ENCODE measurements at places on chromosomes 1 and 21.

DNA sequence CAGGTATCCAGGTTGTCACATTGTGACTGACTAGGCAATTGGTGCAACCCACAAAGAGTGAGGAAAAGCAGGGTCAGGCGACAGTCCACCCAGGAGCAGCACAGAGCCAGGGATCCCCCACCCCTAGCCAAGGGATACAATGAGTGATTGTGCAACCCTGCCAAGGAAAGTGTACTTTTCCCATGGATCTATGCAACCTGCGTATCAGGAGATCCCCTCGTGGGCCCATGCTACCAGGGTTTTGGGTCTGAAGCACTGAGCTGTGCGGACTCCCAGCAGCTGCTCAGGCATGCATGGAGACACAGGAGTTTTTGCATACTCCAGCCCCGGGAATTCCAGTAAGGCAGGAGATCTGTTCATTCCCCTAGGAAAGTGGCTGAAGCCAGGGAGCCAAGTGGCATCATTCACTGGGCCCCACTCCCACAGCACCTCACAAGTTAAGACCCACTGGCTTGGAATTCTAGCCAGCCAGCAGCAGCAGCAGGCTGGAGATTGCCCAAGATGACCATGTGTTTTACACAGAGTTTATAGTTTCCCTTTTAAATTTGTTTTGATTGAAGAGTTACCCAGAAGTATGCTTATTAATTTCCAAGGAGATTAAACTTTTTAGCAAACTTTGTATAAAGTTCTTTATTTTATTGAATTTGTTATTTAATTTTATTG is 136.0 kb downstream of the LTN1 start:
- peak; percentile 50 for DNase-seq

DNA sequence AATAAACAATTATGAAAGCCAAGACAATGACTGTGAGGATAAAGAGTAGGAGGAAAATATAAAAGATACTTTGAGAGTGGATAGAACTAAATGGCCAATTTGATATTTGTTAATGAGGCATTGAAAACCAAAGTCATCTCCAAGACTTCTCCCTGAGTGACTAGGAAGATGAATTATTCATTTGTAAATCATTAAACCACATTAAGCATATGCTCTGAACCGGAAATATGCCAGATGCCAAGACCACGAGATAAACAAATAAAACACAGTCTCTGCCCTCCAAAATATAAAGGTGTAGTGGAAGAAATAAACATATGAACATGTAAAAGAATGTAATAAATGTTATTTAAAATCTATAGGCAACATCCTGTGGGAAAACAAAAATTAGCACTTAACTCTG is 78.8 kb downstream of the MRPL39 start:
- no peak for DNase-seq

DNA sequence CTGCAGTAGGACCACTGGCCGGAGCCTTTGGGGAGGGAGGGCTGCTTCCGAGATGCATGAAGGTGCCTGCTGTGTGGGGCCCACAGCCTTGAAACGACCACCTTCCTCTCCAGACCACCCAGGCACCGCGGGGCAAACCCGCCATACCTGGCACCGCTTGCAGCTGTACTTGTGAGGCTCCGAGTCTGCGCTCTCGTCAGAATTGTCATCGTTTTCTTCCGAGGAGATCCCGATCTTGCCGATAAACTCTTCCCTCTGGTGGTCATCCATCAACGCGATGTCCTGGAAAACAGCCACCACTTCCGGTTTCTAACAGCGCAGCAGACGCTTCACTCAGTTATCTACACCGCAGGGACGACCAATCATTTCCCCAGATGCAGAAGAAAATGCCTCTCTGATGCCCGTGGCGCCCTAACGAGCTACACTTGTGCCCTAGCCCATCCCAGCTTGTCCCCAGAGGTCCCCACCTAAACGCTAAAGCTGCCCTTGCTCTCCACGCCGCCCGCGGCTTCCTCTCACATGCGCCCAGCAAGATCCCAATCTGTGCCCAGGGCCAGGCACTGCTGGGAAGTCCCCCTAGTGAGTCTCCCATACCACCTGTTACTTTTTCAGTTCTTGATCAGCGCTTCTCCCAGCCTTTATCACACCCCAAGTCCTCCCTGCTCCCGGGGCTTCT is 55.0 kb upstream of the RIPK4 start:
- DNase-seq = no peak

DNA sequence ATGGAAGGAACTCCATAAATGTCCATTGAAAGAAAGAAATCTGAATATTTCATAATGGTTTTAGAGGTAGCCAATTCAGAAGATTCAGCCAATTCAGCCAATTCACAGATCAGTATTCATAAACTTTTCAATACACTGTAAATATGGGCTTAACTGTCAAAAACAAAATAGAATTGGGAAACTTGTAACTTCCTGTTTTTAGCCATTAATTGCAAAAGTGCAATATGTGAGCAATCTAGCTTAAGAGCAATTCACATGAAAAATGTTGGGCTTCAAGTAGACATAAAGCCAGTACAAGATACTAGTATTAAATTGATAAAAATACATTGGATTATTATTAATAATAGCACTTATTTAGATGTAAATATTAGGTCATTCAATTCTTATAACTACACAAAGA is 27.5 kb upstream of the PLPPR4 start:
- DNase-seq = no peak

DNA sequence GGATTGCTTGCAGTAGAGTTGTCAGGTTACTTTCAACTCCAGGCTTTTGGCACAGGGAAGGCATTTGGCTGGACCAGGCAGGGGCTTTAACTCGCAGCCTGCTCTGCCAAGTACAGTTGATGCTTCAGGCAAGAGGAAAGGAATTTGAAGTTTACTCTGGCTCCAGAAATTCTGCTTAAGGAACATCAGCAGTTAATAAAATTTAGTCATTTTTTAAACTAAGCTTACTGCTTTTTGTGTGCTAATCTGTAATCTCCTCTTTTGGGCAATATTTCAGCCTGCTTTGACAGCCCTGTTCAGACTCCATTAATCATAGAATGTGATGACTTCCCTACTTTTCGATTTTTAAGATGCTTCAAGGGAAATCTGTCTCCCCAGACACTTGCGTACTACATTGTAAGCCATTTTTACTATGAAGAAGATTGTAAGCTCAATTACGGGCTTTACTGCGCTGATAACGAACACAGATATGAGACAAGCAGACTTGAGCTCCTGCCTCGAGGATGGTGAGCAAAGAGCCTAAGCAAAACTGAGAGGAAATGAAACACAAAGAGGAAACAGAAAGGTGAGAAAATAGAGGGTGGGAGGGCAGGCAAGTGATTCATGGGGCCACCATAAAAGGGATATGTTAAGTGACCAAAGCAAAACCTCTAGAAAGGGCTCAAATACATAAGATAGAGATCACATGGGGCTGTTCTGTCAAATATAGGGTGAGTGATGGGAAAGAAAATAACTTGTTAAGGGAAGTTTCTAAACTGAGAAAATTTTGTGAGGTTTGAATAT is 76.6 kb upstream of the VAV3 start:
- DNase-seq = no peak

- DNase-seq = no peak
Observed at GRCh38 chr1:246271516-246271915, 235.6 kb downstream of the SMYD3 start.

GRCh38 chr1:75922698-75923097 is 9.5 kb downstream of the ASB17 start:
- no peak for DNase-seq

DNA sequence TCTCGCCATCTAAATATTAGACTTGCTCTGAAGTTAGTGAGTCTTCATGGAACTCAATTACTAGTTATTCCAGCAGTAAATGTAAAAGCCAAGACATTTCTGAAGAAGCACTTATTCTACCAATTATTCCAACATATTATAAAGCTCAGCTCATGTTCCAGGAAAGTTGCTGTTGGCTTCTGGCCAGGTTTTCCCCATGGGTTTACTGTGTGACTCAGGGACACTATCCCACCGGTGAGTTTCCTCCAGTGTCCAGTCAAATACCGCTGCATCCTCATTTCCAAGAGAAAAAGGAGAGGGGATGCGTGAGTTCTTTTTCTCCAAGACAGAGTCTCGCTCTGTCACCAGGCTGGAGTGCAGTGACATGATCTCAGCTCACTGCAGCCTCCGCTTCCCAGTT is 9.2 kb upstream of the HHIPL2 start:
- DNase-seq = no peak

- no peak for DNase-seq
Observed at GRCh38 chr1:115188680-115189395, 99.5 kb upstream of the TSPAN2 start.

DNA sequence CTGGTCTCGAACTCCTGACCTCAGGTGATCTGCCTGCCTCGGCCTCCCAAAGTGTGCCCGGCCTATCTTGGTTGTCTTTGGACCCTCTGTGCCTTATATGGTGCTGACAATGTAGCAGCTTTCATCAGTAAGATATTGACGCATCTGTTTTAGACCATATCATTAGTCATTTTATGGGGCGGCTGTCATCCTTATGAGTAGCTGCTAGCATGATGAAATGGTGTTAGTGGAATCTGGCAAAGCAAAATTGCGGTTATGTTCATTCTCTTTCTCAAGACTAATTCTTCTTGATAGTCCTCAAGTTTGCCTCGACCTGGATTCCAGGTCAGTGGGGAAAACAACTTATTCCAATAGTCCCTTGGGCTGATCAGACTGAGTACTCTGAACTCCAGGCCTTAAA is 199.9 kb downstream of the PRDM2 start:
- DNase-seq = no peak

DNA sequence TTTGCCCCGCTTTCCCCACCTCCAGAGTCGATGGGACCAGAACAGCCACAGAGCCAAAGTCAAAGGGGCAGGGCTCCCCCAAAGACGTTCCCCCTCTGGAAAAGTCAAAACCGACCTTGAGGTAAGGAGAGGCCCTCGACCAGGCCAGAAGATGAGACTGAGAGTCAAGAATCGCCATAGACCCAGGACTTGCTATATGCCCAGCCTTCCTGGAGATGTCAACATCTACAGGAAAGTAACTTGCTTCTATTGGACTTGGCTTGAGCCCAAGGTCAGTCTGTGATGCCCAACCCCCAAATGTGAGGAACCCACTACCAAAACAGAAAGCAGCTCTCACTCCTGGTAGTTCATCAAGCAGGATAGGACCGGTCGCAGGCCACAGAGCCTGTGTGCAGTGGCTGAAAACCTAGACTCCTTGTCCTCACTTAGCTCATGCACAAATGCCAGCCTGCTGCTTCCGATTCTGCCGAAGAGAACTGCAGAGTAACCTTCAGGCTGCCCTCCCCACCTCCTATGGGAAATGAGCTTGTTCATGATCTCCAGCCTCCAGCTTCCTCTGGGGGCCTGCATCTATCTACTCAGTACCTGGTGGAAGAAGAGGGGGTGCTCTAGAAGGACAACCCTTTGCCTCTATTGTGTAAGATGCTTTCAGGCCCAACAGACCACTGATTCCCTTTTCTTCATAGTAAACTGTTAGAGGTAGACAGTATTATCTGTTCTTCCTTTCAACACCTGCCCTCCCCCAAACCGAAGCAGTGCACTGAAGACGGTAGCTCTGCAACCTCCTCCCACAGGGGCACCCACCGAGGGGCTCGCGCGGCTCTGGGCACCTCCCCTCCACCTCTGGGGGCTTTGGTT is 1.4 kb downstream of the ACOT7 start:
- DNase-seq = no peak

- DNase-seq = no peak
Observed at GRCh38 chr1:222680080-222680479, 32.2 kb downstream of the AIDA start.

DNA sequence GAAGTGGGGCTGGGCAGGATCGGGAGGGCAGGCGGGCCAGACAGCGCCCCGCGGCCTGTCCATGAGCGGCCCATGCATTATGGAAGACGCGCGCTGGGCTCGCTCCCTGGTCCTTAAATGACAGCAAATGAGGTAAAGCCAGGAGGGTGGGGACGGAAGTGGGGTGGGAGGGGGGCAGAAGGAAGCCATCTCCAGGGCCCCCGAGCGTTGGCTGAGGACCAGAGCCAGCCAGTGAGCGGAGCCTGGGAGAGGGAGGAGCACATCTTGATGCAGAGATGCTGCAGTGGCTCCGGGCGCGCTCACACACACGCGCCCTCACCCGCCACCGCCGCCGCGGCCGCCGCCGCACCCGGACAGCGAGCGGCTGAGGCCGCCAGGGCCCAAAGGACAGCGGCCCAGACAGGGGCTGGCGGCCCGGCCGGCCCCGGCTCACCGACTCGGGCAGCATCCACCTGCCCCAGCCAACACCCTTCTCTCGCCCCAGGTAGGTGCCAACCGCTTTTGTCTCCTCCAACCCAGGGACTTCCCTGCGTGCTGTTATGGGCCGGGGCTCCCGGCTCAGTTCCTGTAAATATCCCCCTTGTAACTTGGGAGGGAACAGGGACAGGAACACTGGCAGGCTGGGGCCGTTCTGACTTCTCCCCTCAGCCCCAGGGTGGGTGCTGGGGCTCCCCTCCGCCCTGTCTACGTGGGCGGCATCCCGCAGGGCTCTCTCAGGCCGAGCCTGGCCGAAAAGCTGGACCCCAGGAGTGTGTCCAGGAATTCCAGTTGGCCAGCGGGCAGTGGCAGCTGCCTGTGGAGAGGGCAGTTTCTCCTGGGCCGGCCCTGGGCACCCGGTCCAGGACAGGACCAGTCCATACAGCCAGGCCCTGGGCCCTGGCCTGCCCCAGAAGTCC is at the start of gene CNTN2:
TSS of gene CNTN2 (plus strand) at position 302 of the 896 bp plus-strand sequence. CDS start 9,974 bp downstream, outside the sequence.
- DNase-seq = peak; percentile 68

DNA sequence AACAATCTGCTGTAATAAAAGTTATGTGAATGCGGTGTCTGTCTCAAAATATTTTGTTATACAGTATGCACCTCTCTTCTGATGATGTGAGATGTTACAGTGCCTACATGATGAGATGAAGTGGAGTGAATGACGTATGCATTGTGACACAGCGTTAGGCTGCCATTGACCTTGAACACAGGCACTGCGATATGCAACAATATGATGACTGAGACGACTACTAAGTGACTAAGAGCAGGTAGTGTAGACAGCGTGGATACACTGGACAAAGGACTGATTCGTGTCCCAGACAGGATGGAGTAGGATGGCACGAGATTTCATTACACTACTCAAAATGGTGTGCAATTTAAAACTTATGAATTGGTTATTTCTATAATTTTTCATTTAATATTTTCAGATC is 8.4 kb downstream of the SGIP1 start:
- DNase-seq = no peak

DNA sequence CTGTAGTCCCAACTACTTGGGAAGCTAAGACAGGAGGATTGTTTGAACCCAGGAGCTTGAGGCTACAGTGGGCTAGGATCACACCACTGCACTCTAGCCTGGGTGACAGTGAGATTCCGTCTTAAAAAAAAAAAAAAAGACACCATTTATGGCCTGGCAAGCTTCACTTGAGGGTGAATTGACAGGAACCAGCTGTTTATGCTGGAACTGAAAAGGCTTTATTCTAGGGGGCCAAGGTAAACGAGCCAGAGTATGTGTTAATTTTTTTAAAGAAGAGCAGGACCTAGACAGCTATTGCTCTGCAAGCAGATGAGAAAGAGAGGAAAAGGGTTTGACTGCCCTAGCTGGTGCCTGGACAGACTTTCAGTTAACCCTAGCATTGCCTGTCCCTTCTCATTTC is 37.0 kb downstream of the S100A6 start:
- DNase-seq = no peak

GRCh38 chr1:151425103-151425502 is 25.7 kb downstream of the PSMB4 start:
- no peak for DNase-seq
